Astrocyte of the cerebellum (primary cell): ENCODE measurements at places on chromosomes 4 and X.

DNA sequence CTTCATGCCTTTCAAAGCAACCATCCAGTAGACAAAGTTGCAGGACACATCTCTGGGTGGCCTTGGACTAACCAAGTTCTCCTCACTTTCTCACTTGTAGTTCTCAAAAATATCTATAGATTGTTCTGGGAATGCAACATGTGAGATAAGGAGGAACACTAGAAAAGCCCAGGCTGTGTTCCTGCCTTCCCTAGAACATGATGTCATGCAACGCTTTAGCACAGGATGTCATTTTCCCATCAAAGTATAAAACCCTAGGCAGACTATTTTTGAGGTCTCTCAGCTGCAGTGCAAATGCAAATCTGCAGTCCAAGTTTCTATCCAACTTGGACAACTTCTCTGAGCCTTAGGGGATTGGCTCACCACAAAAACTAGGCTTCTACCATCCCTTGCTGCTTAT is 78.8 kb upstream of the PCDH7 start:
- no peak for DNase-seq

- DNase-seq, result no peak
Measured at GRCh38 chr4:140102421-140102820, 51.6 kb downstream of the MAML3 start.

- no peak for DNase-seq
Measured at GRCh38 chr4:108036213-108036612, 46.5 kb downstream of the HADH start.

GRCh38 chrX:15714529-15714928 is 23.5 kb upstream of the CA5B start:
- DNase-seq, result no peak

DNA sequence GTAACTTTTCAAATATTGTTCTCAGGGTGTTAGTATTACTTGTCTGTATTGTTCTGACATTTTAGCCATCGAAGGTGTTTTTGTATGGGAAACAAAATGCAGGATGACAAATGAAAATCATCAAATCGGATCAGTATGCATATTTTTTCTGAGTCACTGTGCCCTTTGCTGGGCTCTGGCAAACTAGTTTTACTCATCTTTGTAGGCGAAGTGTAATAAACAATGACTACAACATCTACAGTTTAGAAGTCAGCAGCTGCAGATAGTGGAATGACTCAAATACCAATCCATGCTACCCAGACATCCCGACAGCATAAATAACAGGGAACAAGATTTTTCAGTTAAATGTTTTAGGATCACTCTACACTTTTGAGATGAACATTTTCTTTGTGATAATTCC is 557.3 kb upstream of the TENM3 start:
- DNase-seq, result no peak
